Tongue (tissue), 3 donors: ENCODE measurements at places on chromosomes 2 and 18. TPM values are rescaled to one million over a fixed set of nuclear protein-coding genes. Genes with fewer than 3 reads are reported as not detected.

Gene MZT2B
- total RNA-seq = 106 TPM

DNA sequence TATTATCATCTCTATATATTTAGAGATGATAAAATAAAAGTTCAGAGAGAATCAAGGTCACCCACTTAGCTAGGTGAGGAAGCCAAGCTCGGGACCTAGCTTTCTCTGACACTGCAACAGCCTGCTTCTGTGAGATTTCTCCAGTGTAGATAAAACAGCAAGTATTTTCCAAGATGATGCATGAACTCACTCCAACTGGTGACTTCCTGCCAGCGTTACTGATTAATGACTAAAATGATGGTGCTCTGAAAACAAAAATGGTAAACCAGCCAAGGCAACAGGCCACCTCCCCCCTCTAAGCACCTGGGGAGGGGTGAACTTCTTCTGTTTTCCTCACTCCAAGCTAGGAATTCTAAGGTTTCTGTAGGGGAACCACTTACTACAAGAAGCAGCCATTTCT, 510.2 kb upstream of the ID2 start:
- no peak for DNase-seq

DNA sequence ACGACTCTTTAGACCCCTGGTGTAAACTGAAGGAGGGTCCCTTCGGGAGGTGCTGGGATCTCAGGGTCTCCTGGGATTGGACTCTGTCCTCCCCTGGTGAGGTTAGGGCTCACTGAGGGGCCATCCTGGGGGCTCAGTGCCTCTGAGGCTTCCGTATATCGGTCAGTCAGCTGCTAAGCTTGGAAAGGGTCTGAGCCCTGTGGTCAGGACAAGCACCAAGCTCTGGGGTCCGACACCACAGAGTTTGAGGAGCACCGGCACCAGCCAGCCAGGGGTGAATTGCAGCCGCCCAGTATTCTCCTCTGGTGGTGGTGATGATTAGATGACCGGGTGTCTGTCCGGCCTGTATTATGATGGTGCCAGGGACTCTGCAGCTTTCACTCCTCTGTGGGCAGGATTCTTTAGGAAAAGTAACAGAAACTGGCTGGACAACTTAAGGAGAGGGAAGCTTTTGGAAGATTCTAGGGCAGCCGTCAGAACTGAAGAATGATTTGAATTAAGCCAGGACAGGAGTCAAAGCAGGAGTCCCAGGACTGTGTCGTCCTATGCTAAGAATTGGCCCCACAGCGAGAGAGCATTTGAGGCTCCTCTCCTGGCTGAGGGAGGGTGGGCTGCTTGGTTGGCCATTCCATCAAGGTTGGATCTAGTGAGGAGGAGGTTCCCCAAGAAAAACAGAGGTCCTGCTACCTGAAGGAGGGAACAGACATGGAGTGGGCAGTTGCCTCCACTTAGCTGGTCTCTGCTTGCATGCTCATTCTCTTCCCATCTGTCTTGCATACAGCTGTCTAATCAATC, 158.6 kb upstream of the HS6ST1 start:
- no peak for DNase-seq

DNA sequence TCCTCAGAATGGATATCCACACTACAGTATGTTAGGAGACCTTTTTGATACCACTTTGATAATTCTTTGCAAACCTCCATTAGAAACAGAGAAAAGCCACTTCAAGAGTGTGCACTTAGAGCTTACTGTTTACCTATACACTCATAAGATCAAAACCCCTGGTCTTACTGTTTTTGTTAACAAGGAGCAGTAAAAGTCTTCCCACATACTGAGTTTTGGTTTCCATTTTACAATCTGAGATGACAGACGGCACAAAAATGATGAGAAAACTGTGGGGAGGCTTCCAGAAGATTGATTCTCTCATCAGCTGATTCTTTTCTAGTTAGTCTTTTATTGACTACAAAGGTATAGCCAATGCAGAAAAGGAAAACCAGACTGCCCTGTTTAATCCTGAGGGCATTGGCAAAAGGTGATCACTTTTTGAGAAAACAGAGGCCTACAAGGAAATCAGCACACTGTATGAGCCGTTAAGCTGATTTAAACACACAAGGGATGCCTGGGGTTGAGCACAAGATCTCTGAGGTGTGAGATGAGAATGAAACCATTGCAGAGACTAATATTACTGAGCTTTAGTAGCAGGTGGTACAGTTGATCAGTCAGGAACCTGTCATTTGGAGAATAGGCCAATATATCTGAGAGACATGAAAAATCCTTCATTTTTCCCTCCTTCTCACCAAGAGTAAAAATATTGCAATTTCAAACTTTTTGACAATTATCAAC, 368.6 kb downstream of the GRB14 start:
- no peak for DNase-seq

GRCh38 chr2:168157926-168158325, 89.5 kb downstream of the STK39 start:
- no peak for DNase-seq

Gene LIPG
- total RNA-seq = 2.9 TPM

- no peak for DNase-seq
Observed at GRCh38 chr18:44912740-44913478, 232.2 kb downstream of the SETBP1 start.

Gene POTEC
- total RNA-seq = not detected

GRCh38 chr2:176710657-176711186, 441.5 kb downstream of the MTX2 start:
- DNase-seq = peak; percentile 10

Gene CCDC102B
- 19.6 TPM for total RNA-seq

Gene AQP4
- 37.6 TPM for total RNA-seq

GRCh38 chr2:68762100-68762499, 27.5 kb downstream of the ARHGAP25 start:
- DNase-seq = no peak

GRCh38 chr2:126981476-126981875, 82.8 kb downstream of the TEX51 start:
- peak; percentile 67 for DNase-seq

Gene CRYBA2
- not detected for total RNA-seq

Gene RAD51AP2
- 0.10 TPM for total RNA-seq

GRCh38 chr2:191650896-191651773, 26.8 kb upstream of the NABP1 start:
- no peak for DNase-seq

DNA sequence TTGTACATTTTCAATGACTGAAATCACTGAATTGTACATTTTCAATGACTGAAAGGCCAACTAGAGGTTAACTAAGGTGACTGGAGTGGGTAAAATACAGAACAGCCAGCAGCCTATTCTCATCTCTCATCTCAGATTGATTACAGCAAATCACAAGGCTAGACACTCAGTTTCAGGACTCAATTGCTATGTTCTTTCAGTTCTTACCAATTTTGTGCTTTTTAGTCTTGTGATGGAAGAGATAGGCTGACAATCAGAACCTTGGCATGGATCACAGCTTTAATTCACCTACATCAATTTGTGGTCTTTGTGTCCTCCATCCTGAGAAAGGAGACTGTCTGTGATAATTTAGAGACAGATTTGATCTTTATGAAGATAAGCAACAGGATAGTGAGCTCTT, 124.7 kb downstream of the GULP1 start:
- no peak for DNase-seq

DNA sequence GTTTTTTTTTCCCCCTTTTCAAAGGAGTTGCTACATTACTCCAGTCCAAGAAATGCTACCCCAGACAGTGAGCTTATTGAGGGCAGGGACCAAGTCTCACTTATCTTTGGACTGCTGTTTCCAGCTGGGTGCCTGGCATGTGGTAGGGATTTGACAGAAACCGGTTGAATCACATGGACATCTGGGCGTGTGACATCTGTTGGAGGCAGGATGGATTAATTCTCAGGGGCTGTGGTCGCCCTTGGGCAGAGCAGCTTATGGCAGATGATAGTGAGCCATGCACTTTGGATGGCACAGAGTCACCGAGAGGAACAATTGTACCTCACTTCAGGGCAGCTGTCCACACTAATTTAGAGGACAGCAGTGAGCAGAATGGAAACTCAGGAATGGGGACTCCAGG, 254.6 kb upstream of the ID2 start:
- no peak for DNase-seq

DNA sequence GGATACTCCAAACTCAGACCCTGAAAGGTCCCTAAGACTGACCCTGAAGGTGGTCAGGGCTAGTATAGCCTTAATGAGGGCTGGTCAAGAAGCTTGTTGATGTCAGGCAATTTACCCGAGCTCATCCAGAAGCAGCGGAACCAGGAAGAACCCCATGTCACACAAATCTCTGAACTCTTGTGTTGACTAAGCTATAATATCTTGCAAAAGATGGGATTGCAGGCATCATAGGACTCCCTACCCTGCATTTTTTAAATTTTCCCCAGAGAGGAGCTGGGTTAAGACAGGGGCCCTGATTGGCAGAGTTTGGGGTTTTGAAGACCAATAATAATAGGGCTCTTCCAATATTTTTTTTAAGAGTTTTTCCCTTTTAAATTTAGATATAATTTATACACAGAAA, 2.0 kb upstream of the PLEKHB2 start:
- no peak for DNase-seq

Gene MYOM1
- total RNA-seq = 662 TPM

DNA sequence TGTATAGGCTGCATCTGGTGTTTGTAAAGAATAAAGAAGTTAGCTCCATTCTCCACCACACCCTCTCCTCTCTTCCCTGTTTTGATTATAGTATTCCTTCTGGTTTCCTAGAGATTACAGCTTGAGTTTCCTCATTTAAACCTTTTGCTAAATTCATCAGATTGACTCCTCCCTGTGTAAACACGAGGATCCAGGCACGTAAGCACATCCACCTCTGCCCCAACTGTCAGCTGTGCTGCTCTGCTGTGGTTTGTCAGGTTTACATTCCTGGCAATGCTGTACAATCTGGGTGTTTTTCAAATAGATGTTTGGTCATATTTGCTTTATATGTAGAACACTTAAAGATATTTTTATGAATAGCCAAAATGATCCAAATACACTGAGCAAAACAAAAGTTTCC, 302.8 kb downstream of the PTGR3 start:
- peak; percentile 68 for DNase-seq

DNA sequence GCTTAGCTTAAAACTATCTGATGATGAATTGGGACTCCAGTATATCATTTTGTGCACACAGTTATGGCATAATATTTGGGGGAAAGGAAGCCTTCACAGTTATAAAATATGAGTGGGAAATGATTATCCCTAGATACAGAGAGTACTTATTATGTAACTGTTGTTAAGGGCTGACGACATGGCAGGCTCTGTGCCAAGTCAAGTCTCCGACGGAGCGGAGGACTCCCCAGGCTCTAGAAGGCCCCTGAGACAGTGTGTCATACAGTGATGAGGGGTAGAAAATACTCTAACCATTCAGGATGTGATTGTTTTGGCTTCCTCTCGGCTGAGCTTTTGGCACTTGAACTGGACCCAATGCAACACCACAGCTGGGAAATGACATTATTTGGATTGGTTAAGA, 211.8 kb downstream of the SLC8A1 start:
- peak; percentile 89 for DNase-seq

DNA sequence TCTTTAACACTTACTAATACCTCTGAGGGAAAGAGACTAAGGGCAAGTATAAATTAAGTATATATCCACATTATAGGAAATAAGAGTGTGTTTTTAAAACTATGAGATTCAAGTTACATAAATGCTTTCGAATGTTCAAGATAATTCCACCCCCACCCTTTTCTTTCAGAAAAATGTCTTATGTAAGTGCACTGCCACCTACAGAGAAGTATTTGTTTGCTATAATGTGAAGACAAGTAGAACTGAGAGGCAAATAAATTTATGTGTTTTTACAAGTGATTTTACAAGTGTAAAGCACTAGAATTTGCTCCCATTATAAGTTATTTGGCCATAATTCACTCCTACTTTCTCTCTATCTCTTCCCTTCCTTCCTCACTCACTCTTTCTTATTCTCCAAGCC, 99.9 kb upstream of the CRACDL start:
- no peak for DNase-seq

DNA sequence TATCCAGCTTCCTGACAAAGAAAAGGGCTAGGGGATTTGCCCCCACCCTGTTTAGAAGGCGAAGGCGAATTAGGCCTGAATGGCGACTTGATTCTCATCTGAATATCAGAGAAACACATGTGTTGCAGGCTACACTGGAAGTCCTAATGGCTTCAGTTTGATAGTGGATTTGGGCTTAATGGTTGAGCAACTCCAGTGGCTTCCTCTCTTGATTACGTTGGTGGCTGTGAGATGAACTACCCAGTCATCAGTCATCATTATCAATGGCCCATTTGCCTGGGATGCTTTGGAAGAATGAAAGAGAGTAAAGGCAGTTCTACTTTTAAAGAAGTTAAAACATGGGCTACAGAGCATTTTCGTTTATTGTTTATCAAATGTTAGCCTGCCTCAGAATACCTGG, 60.9 kb upstream of the IL1R1 start:
- DNase-seq = no peak

Gene ACVR2A
- total RNA-seq = 41.7 TPM

DNA sequence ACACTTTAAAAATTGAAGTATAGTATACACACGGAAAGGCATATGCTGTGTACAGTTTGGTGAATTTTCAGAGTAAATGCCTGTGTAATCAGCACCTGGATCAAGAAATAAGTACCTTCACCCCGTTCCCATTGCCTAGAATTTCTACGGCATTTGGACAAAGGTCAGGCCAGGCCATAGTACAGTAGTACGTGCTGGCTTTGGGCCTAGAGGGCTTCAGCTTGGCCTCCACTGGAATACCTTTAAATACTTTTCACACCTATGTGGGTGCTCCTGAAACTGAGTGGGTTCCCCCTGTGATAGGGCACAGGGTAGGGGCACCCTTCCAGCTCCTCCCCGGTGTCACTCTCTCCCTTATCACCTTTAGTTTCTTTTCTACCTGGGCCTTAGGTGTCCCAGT, 26.5 kb downstream of the TET3 start:
- DNase-seq = no peak

DNA sequence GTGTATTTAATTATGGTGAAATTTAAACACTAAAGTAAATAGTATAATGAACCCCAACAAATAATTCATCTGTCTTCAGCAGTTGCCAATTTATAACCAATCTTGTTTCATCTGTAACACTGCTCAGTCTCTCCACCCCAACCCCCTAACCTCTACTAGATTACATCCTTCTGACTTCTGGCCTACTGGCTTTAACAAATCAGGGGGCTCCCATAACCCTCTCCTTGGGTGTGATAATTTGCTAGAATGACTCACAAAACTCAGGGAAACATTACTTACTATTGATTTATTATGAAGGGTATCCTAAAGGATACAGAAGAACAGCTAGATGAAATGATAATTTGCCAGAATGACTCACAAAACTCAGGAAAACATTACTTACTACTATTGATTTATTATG, 50.7 kb downstream of the PIK3C3 start:
- DNase-seq = no peak

GRCh38 chr18:37717098-37717497, 151.5 kb upstream of the CELF4 start:
- DNase-seq = no peak

Gene CNOT9
- total RNA-seq = 38.2 TPM

Gene CD8B
- 1.0 TPM for total RNA-seq

DNA sequence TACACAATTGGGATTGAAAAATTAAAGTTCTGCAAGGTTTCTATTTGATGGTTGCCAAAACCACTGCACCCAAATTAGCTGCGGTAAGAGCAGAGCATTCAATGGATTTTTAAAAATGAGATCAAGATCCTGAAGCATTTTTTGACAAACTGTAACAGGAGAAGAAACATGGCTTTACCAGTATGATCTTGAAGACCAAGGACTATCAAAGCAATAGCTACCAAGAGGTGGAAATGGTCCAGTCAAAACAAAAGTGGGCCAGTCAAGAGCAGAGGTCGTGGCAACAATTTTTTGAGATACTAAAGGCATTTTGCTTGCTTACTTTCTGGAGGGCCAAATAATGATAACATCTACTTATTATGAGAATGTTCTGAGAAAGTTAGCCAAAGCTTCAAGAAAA, 186.8 kb downstream of the RDH14 start:
- no peak for DNase-seq

- DNase-seq = no peak
Observed at GRCh38 chr2:112168422-112169124, 30.4 kb downstream of the FBLN7 start.
